ENCODE measurements at places on chromosomes 4 and X.
A peak's percentile ranks its signal among the peaks of the same experiment; 100 is the strongest.

DNA sequence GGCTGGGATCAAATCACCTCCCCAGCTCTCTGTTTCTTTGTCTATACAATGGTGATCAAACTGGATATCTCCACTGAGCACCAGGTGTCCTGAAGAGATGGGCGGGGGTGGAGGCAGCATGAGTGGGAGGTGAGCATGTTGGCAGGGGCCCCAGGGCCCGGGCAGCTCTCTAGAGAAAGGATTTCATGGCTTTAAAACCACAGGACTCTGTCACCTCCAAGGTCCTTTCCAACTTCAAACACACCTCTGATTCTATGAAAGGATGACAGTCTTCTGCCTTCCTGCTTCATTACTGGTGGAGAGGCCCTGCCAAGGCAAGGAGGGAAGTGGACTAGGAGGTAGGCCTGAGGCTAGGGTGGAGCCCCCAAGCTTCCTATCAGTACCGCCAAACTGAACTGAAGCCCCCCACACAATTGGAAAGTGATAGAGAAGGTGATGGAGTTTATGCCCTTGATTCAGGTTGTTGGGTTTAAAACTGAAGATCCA, 38.6 kb downstream of the TRIM2 start:
- DNase-seq: peak; percentile 45

GRCh38 chr4:141565379-141566089, 70.8 kb upstream of the IL15 start:
- no peak for DNase-seq

GRCh38 chr4:172983014-172983413, 185.6 kb upstream of the GALNT7 start:
- no peak for DNase-seq

- peak; percentile 8 for DNase-seq
These were observed 71.7 kb upstream of the HGFAC start for GRCh38 chr4:3369781-3370674.

- DNase-seq: no peak
These were observed 172.6 kb downstream of the RBM46 start for GRCh38 chr4:154953691-154954090.

GRCh38 chr4:75547647-75548387, 8.0 kb upstream of the ODAPH start:
- peak; percentile 6 for DNase-seq

GRCh38 chr4:2935762-2936743, 27.2 kb downstream of the NOP14 start:
- no peak for DNase-seq

- no peak for DNase-seq
These were observed 65.7 kb downstream of the SERPINA7 start for GRCh38 chrX:105972690-105973386.

- DNase-seq: no peak
These were observed 190.1 kb upstream of the GNPDA2 start for GRCh38 chr4:44916411-44916810.

- no peak for DNase-seq
These were observed 176.9 kb downstream of the SLIT2 start for GRCh38 chr4:20428436-20429160.

DNA sequence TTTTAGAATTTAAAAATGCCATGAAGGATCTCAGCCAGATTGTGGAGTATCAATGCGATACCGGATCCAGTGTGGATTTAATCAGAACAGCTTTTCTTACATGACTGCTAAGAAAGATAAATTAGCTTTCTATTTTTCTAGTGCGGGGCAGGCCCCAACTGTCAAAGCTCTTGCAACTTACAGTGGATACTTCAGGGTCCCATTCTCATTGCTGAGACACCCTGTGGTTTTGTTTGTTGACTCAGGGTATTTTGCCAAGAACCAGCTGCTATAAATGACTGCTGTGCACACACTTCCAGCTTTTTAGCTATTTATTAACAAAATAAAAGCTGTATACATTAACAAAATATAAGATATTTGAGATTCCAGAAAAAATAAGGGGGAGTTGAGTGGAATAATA, 166.4 kb downstream of the DCLK2 start:
- DNase-seq: no peak

- DNase-seq: no peak
These were observed 37.8 kb downstream of the PCDH10 start for GRCh38 chr4:133186845-133187244.

GRCh38 chr4:26622913-26623312, 39.0 kb downstream of the TBC1D19 start:
- no peak for DNase-seq

DNA sequence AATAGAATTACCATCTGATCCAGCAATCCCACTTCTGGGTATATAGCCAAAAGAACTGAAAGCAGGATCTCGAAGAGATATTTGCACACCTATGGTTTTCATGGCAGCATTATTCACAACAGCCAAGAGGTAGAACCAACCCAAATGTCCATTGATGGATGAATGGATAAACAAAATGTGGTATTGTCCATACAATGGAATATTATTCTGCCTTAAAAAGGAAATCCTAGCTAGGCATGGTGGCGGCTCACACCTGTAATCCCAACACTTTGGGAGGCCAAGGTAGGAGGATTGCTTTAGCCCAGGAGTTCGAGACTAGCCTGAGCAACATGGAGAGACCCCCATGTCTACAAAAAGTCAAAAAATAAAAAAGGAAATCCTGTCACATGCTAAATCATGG, 27.3 kb downstream of the SAT1 start:
- DNase-seq: no peak

GRCh38 chr4:159016593-159017024, 86.3 kb upstream of the RAPGEF2 start:
- DNase-seq: no peak

- no peak for DNase-seq
These were observed 937 bp upstream of the PPP1R3F start for GRCh38 chrX:49268702-49269009.

GRCh38 chrX:2457289-2458133, 43.3 kb downstream of the DHRSX start:
- no peak for DNase-seq

DNA sequence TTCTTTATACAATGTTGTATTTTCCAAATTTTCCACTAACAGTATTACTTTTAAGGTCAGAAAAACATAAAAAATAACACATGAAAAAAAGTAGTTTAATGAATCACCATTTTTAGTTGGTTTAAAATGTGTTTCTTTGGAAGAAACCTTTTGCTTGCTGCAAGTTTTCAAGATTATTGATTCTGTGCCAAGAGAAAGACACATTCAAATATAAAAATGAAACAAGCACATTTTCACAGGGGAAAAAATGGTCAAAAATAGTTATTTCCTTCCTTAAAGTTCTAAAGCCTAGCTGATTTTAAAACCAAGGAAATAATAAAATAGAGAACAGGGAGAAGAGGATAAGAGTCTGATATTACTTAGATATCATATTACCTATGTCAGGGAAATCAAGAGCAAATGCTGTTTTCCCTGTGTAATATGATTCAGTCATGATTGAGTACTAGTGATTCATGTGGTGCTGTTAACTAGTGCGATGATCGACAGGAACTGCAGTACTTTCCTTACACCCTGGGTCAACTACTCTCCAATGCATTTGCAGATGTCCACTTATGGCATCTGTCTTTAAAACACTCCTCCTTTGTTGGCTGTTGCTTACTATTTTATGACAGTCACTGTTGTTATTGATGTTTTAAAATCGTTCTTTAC, 103.8 kb downstream of the CAMK2D start:
- peak; percentile 32 for DNase-seq

- no peak for DNase-seq
These were observed 13.7 kb downstream of the ZBTB33 start for GRCh38 chrX:120264341-120264740.

DNA sequence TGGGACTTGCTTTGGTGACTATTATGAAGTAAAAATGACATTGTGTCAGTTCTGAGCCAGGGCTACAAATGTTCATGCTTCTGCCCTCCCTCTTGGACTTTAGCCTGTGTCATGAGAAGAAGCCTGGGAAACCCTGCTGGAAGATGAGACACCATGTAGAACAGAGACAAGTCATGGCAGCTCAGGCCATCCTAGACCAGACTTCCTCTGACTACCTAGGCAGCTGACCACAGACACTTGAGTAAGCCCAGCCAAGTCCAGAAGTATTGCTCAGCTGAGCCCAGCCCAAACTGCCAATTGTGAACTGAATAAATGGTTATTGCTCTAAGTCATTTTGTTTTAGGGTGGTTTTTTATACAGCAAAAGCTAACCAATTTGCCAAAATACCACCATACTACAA, 467.6 kb upstream of the CNKSR2 start:
- no peak for DNase-seq

DNA sequence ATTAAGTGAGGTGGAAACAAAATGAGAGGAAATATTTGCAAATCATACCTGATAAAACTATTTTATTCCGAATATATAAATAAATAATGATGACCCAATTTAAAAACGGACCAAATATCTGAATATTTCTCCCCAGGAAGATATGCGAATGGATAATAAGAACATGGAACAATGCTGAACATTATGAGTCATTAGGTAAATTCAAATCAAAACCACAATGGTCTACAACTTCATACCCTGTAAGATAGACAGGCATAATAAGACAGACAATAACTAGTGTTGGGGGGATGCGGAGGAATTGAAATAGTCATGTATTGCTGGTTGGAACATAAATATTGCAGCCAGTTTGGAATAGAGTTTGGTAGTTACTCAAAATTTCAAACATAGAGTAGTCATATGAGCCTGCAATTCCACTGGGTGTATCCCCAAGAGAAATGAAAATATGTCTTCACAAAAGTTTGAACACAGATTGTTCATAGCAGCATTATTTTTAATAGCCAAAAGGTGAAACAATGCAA, 47.6 kb upstream of the DRP2 start:
- no peak for DNase-seq

All from NCI-H2029 (cell line).